ENCODE measurements at places on chromosomes 6 and 20.

DNA sequence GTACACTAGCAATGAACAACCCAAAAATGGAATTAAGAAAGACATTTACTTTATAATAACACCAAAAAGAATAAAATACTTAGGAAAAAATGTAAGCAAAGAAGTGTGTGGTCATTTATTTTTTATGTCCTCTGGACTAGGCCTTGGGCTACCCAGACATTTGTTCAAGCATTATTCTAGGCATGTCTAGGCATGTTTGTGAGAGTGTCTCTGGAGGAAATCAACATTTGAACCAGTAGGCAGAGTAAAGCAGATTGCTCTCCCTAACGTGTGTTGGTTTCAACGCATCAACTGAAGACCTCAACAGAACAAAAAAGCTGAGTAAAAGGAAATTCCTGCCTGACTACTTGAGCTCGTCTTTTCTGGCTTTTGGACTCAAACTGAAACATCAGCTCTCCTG lies 84.5 kb downstream of the ANKEF1 start:
- no peak for DNase-seq

GRCh38 chr6:18215436-18215835 lies 48.9 kb downstream of the DEK start:
- DNase-seq, result no peak

- DNase-seq, result no peak
Observed at GRCh38 chr6:158312672-158313397, 570 bp downstream of the TULP4 start.

- DNase-seq, result no peak
Observed at GRCh38 chr6:129314575-129314974, 395.4 kb downstream of the ARHGAP18 start.

- DNase-seq, result no peak
Observed at GRCh38 chr20:9061434-9061833, 7.5 kb upstream of the PLCB4 start.

- peak; percentile 50 for DNase-seq
Observed at GRCh38 chr6:6696867-6697531, 108.5 kb downstream of the LY86 start.

DNA sequence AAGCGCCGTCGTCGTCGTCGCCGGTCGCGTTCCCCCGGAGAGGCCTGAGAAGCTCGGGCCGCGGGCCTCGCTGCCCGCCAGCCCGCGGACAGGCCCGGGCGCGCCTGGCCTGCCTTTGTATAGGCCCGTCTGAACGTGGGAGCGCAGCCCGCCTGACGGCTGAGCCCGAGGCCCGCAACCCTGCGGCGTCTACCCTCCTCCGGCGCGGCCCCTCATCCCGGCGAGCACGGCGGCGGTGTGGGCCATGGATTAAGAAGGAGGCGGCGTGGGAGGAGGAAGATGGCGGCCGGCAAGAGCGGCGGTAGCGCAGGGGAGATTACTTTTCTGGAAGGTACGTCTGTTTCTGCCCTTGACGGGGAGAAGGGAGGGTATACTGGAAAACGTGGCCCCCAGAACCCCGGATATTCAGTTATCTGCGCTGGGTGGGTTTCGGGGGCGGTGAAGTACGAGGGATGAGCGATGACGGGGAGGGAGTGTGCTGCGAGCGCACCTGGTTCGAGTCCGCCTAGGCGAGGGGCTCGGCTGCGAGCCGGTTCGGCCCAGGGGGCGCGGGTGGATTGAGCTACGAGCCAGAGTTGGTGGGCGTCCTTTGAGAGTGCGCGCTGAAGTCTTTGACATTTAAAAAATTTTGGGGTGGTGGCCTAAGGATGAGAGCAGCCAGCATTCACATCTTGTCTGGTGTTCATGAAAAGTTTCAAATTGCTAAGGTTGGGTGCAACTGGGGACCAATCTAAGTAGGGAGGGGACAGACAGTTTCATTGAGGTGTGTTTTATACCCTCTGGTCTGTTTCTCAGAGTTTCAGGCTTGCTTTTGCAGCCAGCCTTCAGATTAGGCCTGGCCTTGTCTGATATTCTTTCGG lies 796 bp downstream of the SENP6 start:
- peak; percentile 20 for DNase-seq

- no peak for DNase-seq
Observed at GRCh38 chr6:106186172-106186571, 100.0 kb downstream of the PRDM1 start.

- DNase-seq, result peak; percentile 24
Observed at GRCh38 chr6:150142097-150142669, 661 bp upstream of the PPP1R14C start.

DNA sequence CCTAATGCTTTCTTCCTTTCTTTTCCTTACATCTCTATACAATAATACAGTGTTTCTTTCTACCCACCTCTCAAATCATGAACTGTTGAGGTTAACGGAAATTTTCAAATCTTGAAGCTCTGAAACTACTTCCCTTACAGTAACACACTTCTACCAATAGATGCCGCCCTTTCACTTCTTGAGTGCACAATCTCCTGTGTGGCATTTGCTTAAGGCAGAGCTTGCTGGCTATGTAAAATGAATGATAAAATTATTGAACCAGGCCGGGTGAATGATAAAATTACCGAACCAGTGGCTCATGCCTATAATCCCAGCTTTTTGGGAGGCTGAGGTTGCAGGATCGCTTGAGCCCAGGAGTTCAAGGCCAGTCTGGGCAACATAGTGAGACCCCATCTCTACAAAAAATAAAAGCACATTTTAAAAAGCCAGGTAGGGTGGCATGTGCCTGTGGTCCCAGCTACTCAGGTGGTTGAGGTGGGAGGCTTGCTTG lies 56.8 kb downstream of the KCNS1 start:
- peak; percentile 24 for DNase-seq

GRCh38 chr6:55033016-55033546 lies 141.2 kb upstream of the HCRTR2 start:
- no peak for DNase-seq

GRCh38 chr6:80547827-80548226 lies 441.4 kb downstream of the BCKDHB start:
- DNase-seq, result no peak

GRCh38 chr6:163405412-163406309 lies 8.9 kb upstream of the QKI start:
- no peak for DNase-seq

GRCh38 chr6:105331927-105332326 lies 71.0 kb downstream of the PREP start:
- no peak for DNase-seq

DNA sequence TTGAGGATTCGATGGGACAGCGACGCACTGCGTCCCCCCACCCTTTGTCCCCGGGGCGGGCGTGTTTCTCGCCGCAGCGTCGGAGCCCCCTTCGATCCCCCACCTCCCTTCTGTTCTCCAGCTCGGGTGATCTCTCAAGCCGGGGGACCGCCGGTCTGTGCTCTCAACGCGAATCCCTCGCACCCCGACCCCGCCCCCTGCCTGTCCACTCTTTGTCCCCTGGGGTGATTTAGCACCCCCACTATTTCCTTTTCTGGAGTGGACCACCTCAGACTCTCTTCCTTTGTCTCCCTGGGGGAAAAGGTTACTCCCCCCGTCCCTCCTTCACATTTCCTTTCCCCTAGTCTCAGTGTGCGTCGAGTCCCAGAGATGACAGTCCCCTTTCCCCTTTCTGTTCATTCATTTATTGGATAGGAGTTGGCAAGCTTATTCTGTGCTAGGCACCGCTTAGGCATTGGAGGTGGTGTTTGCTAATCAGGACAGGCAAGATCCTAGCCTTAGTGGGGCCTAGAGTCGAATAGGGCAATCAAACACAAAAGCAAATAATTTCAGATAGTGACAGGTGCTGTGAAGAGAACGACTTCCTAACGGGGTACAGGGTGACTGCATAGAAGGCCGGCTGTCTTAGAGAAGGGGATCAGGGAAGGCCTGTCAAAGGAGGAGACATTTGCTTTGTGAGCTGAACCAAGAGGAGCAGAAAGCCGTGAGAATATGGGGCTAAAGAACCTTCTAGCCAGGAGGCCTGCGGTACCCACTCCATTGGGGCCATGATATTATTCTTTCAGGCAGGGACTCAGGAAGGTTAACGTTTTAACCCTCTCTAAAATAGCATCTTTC lies 741 bp downstream of the PTPN1 start:
- DNase-seq, result no peak

- DNase-seq, result no peak
Observed at GRCh38 chr6:36035225-36035624, 7.6 kb downstream of the MAPK14 start.

DNA sequence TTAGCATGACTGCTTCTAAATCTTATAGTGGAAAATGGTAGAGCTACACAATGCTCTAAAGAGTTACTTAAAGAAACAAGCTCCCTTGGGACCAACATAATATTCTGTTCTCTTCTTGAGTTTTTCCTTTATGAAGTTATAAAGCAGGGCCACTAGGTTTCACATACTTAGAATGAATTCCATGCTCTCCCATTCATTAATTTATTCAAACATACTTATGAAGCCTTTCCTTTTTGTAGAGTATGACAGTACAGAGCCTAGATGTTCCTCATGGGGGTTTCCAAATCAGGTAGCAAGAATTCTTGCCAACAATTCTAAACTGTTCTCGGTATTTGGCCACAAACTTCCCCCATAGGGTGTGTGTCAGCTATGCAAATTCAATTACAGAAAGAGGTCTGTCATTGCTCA lies 20.6 kb upstream of the FABP7 start:
- no peak for DNase-seq

DNA sequence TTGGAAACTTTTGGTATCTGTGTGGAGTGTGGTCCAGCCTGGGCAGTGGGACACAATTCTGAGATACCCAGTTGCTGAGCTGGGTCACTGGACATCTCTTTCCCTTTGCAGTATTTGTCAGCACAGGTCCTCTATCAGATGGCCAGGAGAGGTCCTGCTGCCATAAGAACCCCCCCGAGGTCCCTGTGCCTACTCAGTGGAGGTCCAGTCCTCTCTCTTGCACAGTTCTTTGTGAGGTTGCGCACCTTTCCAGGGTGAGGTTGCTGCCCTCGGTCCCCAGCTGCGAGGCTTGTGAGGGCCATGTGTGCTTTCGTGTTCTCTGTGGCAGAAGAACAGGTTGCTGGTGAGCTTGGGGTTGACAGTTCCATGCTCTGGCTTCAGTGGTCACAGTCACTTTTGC lies 320.6 kb downstream of the QKI start:
- DNase-seq, result no peak

GRCh38 chr20:21323640-21324039 lies 20.5 kb downstream of the XRN2 start:
- peak; percentile 41 for DNase-seq

DNA sequence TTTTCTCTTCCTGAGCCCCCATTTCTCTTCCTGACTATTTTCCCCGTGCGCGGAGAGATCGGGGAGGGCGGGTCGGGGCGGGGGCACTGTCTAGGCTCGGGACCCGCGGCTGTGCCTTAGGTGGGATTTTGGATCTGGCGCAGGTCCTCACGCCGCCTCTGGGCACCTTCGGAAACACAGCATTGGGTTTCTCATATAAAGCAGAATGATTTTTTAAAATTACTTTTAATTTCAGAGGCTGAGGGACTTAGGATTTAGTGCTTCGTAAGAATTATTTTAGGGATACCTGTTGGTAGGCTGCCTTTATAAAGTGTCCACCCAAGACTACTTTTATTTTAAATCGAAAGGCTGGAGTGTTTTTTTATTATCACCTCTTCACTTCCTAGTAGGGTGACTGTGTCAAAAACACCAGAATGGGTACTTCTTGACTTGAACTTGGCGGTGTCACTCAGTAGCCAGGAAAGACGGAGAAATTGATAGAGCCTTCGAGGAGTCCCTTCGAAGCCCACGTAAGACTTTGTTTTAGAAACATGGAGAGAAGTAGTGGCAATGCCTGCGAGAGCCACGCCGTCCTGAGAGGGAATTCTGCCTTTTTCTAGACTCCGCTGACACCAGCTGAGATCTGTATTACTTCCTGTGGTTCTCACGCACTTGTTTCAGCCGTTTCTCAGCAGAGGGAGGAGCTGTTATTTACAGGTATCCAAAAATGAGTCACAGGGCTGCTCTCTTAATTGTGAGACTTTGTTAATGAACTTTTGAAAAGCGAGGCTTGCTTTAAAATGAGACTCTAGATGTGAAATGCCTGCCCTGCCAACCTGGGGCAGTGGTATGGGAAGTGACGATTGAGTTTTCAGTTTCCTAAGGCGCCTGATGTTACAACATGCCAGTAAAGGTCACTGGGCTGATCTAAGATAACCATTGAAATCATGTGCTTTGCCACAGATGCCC lies 667 bp downstream of the STX11 start:
- DNase-seq, result no peak
